HuH-7 (cell line): ENCODE measurements at places on chromosomes 13 and 19.
A peak's percentile ranks its signal among the peaks of the same experiment; 100 is the strongest.

DNA sequence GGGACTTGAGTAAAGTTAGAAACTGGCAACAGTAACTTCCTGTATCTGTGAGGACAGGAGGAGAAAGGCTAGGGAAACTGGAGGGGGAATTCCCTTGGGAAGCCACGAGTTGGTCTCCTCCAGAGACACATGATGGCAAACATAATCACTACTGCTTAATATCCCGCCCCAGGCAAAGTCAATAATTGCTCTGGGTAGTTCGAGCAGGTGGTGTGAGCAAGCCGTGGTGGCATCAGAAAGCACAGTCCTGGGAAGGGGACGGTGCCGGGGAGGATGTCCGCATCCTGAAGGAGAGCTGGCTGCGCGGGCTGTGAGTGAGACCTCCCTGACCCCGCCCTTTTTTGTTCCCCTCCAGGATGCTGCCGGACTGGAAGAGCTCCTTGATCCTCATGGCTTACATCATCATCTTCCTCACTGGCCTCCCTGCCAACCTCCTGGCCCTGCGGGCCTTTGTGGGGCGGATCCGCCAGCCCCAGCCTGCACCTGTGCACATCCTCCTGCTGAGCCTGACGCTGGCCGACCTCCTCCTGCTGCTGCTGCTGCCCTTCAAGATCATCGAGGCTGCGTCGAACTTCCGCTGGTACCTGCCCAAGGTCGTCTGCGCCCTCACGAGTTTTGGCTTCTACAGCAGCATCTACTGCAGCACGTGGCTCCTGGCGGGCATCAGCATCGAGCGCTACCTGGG lies 1.4 kb downstream of the FFAR2 start:
- DNase-seq, result peak; percentile 43

DNA sequence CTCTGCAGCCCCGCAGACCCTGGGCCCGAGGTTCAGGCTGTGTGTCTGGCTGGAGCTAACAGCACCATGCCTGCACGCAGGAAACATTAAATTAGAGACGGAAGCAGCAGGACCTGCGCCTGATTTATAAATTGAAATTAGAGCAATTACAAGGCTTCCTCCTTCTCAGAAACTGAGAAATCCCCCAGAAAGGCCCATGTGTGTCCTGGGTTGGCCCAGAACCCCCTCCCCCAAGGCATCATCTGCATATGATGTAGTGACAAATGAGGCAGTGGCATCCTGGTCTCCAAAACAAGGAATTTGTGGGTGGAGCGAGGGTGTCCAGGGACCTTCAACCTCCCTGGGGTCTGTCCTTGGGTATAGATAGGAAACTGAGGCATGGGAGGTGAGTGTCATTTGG lies 27.2 kb upstream of the SEMA6B start:
- no peak for DNase-seq

DNA sequence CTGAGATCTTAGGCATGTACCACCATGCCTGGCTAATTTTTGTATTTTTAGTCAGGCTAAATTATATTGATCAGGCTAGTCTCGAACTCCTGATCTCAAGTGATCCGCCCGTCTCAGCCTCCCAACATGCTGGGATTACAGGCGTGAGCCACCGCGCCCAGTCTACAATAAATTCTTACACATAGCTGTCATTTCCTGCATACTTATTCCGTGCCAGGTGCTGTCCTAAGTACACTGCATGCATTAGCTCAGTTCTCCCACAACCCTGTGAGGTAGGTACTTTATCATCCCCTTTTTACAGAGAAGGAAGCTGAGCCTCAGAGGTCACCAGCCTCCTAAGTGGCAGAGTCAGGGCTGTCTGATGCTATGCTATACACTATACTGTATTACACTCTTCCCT lies 7.2 kb upstream of the RHPN2 start:
- DNase-seq, result no peak

- no peak for DNase-seq
Observed at GRCh38 chr13:107020393-107020792, 452.5 kb upstream of the ARGLU1 start.

GRCh38 chr13:30869491-30869890 lies 36.6 kb upstream of the MEDAG start:
- no peak for DNase-seq

GRCh38 chr13:51928231-51928630 lies 66.5 kb downstream of the CCDC70 start:
- DNase-seq, result no peak

GRCh38 chr13:105543742-105544141 lies 991.7 kb downstream of the EFNB2 start:
- DNase-seq, result no peak

GRCh38 chr13:51689663-51689996 lies 105.4 kb downstream of the WDFY2 start:
- DNase-seq, result no peak
